ENCODE measurements at places on chromosomes 2 and 18.
A peak's percentile ranks its signal among the peaks of the same experiment; 100 is the strongest.

GRCh38 chr2:163613266-163613731, 122.5 kb downstream of the FIGN start:
- DNase-seq: no peak

DNA sequence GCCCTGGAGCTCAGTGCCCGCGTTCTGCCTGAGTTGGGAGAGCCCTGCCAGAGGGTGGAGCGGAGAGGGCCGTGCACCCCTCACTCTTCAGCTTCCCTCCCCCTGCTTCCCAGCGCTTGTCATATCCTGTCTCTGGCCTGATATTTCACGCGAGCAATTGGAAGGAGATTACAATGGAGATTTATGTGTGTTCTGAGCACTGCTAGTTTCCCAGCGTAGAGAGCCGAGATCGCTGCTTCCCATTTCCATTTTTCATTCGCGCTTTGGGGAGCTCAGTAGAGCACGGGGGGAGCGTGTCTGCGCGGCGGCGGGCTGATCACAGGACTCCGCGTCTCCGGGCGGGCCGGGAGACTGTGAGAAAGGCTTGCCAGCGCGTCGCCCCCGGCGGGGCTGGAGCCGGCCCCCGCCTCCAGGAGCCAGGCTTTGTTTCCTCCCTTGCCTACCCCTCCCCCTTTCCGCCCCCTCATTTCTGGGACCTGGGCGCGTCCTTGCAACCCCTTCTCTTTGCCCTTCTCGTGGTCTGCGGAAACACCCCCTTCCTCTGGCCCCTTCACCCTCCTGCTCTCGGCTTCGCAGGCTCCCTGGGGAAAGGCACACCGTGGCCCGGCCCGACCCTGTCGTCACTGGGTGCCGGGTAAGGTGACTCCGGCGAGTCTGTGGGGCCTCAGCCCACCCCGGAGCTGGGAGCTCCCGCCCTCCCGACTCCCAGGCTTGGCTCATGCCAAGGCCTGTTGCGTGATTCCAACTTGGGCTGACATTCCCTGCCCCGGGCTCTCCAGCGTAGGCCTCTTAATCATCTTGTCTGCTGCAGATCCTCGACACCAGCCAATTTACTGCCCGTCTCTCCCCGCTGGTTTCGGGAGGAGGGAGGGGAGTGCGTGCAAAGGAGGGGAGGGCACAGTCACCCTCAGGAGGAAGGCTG, 5.8 kb downstream of the DLX2 start:
- DNase-seq: peak; percentile 78

GRCh38 chr2:191626497-191627151, 51.3 kb upstream of the NABP1 start:
- peak; percentile 60 for DNase-seq

DNA sequence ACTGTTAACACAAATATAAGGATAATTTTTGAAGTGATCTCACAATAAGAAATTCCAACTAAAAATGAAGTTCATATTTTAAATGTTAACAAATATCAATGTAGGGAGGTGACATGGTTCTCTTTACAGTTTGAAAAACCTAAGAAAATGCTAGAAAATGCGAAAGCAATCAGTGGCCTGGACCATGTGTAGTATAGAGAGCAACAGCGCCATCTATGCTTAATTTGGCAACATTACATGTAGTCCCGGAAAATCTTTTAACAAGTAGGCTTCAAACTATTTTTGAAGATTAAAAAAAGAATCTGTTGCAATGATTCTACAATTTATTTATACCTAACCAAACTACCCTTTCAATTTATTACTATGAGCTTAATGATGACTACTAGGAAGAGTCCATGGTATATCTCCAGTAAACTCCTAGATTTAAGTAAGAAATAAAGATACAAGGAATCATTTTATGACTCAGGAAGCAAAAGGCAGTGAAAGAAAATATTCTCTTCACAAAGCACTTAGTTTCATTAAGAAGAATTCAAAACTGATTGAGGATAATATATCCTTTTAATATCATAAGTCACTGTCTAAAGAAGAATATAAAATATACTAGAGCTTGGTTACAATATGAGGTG, 33.3 kb downstream of the NDUFA10 start:
- peak; percentile 74 for DNase-seq

- DNase-seq: peak; percentile 43
Measured at GRCh38 chr2:201130524-201131186, 14.7 kb downstream of the CFLAR start.

DNA sequence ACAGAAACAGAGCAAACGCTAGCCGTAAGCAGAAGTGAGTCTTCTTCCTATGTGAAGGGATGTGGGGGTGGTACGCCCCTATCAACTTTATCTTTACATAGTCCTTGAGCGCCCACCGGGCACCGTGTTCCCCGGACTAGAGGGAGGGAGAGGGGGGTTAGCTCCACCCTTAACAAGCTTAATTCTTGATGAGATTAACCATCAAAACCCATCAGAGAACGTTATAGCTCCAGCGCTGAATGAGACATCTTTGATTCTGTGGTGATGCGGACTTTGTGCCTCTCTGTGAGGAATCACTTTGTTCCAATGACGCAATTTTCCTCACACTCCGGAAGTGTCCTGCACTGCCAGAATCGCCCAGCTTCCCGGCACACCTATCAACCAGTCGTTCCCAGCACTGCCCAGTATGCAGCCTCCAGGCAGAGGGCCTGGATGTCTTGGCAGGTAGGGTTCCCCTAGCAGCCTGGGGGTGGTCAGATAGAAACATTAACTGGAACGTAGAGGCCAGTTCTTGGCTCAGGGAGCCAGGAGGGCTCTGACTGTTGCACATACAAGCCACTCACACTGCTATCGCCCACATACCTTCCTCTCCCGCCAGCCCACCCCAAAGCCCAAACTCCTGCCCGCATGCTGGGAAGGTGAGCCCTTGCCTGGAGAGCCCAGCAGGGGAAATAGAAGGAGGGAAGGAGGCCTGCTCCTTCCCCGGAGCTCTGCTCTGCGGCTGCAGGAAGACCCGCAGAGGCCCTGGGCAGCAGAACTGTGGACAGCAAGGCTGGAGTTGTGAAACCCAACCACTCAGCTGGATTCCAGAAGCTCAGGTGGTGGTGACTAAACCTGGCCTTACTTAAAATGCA, 1.9 kb upstream of the ODC1 start:
- DNase-seq: no peak

GRCh38 chr18:30730915-30731314, 311.6 kb downstream of the DSC3 start:
- no peak for DNase-seq

DNA sequence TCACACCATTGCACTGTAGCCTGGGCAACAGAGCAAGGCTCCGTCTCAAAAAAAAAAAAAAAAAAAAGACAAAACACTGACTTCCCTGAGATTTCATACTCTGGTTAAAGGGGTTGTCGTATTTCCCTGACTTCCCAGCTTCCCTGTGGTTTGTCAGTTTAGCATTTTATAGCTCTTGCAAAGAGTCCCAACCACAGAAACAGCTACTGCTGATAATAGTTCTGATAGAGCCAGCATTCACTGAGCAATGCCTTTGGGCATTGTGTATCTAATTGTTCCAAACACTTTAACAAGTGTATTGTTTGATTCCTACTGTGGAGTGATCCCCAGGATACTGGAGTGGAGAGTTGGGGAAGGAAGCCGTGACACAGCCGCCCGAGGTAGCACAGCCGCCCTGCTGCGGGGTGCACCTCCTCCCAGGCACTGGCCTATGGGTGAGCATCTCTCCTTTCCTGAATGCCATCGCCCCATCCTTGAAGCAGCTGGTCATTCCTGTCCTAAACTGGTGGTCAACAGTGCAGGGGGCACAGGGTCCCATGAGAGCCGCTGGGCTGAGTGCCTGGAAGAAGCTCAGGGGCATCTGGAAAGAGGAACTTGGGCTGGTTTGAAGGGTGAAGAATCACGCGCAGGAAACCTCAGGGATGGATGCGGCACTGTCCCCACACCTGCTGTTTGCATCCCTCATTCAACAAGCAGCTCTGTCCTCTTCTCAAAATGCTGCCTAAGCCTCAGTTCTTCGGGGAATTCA, 81.0 kb upstream of the TMEM18 start:
- no peak for DNase-seq
